ENCODE measurements at places on chromosomes 3 and 15.

DNA sequence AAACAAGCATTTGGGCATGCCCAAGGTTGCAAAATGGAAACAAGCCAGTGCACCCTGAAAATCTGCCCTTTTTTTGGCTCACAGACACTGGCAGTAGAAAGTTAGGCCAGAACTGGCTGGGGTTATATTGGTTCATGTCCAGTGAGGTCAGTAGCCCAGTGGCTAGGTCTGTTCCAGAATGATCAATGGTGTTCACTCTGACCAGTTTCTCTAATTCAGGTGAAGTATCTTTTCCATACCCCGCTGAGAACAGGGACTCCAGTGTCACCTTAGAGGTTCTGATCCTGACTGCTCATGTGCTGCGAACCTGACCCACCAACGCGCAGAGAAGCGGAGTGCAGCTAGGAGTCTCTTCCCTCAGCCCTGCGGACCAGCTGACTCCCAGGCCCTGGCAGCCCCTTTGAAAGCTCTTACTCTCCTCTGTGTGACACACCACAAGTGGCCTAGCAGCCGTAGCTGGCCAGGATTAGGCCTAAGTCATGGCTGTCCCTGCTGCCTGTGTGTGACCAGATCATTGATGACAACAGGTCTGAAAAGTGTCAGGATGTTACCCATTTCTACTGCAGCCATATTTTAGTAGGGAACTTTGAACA is 123.5 kb downstream of the GHSR start:
- DNase-seq: no peak

DNA sequence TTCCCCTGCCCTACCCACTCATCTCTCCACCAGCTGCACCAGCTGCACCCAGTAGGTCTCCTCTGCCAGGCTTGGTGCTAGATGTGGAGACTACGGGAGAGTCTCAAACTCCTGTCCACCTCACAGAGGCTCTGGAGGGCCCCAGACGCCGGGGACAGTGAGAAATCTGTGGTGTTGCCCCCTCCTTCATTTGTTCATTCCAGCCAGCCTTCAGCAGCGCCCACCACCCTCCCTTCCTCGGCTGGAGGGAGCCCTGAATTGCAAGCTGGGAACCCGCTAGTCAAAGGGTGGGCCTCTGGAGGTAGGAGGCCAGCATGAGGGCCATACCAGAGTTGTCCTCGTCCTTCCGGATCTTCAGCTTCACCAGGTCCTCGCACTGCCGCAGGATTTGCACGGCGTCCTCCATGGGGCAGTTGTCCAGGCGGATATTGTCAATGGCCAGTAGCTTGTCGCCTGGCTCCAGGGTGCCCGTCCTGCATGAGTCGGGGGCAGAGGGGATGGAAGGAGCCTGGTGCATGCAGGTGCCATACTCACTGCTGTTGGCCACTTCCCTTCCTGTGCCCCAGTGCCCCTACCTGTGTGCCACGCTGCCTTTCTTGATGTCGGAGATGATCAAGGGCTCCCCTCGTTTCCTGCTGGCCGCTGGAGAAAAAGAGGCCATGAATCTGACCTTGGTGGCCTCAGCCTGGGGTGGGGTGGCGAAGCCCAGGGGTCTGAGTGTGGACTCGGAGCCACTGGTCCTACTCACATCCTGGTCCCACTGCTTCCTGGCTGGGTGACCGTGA is 29.1 kb downstream of the GRIP2 start:
- DNase-seq: no peak

- DNase-seq: no peak
Observed at GRCh38 chr3:155555479-155556060, 189.3 kb downstream of the PLCH1 start.

GRCh38 chr3:57826245-57826951 is 70.3 kb downstream of the SLMAP start:
- DNase-seq: no peak

GRCh38 chr3:55565521-55565920 is 78.4 kb upstream of the WNT5A start:
- DNase-seq: no peak

DNA sequence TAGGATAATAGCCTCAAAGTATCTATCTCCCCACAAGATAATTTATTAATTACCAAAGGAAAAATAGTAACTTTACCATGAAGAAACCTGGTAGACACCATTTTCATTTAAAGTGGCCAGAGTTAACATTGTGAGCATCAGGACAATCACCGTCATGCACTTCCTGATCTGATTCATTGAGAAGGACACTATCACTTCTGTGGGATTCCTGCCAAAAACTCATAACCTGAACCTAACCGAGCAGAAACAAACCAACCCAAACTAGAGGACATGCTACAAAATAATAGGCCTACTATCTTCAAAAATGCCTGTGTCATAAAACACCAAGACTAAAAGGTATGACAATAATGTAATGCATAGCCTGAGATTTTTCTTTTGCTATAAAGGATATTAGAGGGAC is 39.0 kb downstream of the FSIP1 start:
- no peak for DNase-seq

GRCh38 chr15:63492541-63493077 is 11.8 kb upstream of the USP3 start:
- no peak for DNase-seq

DNA sequence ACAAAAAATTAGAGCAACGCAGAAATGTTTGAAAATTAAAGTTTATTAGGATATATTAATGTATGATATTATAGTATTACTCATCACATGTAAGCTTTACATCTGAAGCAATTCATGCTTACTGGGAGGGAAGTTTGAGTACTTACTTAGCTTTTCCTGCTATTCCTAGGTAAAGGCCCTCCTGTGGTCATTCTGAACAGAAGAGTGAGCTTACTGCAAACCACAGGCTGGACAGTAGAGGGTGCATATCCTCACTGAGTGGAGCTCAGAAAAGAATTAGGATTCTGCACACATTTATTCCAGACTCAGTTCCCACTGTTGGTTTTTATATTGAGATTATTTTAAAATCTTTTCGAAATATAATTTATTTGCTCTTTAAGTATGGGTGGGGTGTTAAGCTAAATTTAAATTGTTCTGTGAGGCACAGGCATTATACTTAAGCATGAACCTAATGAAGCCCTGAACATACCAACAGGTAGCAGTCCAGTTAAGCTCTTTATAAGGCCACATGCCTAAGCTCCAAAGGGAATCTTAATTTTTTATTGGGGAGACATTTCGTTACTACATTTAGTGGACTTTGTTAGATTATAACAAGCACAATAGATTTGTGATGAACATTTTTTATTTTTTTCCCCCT is 10.2 kb downstream of the MRPS22 start:
- no peak for DNase-seq

DNA sequence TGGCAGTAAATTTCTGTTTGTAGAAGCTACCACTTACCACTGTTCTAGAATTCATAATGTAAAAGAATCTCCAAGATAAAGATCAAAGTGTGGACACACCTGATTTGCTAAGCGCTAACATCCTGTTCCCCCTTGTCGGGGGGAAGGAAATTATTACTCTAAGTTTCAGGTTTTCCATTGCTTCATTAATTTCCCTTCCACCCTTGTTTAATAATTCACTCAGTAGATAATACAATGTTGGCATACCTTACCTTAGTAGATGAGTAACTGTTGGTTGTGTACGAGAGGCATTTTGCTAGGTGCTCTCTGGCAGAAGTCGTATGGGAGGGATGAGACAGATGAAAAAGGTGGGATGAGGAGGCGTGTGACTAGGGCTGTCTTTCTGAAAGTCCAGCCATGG is 641.2 kb upstream of the ARRDC4 start:
- no peak for DNase-seq

GRCh38 chr3:111968319-111969054 is 10.3 kb upstream of the ABHD10 start:
- no peak for DNase-seq

- no peak for DNase-seq
Observed at GRCh38 chr3:175105066-175105465, 245.9 kb downstream of the NAALADL2 start.

DNA sequence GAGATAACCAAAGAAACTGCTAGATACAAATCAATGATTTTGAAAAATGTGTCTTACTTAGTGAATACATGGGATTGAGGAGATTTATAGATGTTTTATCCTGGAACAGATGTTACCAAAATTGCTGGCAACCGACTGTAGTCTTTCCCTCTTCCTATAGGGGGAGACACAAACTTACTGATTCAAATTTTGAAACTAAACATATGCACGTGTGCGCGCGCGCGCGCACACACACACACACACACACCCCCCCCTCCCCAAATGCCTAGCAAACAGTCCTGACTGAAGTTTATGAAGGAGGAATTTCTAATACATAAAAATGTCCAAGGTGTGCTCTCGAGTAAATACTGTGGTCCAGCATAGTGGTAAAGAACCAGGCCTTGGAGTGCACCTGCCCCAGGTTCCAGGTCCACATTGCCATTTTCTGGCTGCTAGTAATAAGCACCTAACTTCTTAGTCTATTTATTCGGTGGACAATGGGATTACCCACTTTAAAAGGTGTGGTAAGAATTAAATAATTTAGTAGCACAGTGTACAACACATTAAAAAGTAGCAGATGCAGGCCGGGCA is 18.5 kb upstream of the C3orf62 start:
- no peak for DNase-seq

DNA sequence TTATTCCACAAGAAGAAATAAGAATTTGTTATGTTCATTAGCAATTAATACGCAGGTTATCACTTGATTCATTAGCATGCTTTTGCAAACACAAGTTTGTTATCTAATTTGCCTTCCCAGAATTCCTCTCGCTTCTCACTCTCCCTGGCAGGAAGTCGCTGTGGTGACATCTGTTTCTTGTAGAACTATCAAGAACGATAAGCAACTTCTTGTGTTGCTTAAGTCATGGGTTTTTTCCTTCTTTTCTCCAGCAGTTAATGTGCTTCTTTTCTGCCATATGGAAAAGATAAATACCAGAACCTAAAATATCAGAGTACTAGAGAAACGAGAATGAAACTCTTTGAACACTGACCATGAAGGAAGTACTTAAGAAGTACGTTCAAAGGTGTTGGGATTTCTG is 99.8 kb upstream of the CHMP2B start:
- no peak for DNase-seq

- DNase-seq: no peak
Observed at GRCh38 chr3:45701172-45701867, 12.1 kb downstream of the SACM1L start.

DNA sequence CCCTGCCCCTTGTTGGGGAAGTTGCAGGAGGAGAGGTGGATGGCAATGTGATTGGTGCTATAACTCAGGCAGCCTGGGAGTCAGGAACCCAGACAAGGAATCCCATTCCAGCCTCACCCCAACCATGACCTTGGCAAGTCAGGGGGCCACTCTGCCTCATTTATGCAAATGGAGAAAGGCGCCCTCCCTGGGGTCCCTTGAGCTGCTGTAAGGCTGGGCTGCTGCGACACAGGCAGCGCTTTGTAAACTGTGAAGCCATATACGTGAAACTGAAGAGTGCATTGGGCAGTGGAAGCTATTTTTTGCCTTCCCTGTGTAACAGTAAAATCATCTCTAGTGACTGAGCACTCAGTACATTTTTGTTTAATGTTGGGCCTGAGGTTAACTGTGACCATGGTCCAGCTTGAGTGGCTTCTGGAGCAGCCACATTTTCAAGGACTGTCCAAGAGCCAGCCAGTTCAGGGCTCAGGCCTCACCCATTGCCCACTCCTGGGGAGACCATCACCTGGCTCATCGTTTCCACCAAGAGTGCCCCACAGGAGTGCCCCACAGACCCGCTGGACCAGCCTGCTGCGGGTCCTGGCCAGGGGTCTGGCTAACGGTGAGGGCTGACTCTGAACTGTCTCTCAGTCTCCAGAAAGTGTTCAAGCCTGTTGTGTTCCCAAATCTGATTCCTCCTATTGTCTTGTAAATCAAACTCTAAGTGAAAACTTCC is 27.9 kb downstream of the KIF7 start:
- no peak for DNase-seq

DNA sequence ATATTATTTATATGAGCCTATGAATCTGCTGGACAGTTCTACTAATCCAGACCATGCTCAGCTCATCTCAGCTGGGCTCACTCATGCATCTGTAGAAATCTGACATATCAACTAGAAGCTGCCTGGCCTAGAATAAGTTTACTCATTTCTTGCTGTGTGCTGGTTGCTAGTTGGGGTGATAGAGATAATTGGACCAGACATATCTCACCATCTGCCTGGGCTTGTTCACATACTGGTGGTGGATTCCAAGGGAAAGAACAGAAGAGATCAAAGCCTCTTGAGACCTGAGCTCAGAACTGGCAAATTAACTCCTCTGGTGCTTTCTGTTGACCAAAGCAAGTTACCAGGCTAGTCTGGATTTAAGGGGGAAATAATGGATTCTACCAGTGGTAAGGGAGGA is 109.1 kb downstream of the NSUN3 start:
- DNase-seq: no peak

- DNase-seq: no peak
Observed at GRCh38 chr3:8488411-8488810, 13.2 kb upstream of the LMCD1 start.
